CD4-positive, alpha-beta T cell (primary cell): ENCODE measurements at places on chromosomes 13 and 19. TPM values are rescaled to one million over a fixed set of nuclear protein-coding genes. Genes with fewer than 3 reads are reported as not detected.

The ZNF709 gene
- total RNA-seq: 3.7 TPM

The DAND5 gene
- total RNA-seq: not detected

The PCDH9 gene
- 0.08 TPM for total RNA-seq

The CEACAM19 gene
- total RNA-seq: 0.27 TPM

The SIGLEC5 gene
- not detected for total RNA-seq

- DNase-seq: no peak
Measured at GRCh38 chr13:95524264-95524901, 28.1 kb upstream of the CLDN10 start.
